Daoy (cell line): ENCODE measurements at places on chromosomes 16 and 17. TPM values are rescaled to one million over a fixed set of nuclear protein-coding genes. Genes with fewer than 3 reads are reported as not detected.
A peak's percentile ranks its signal among the peaks of the same experiment; 100 is the strongest.

The PHOSPHO1 gene
- total RNA-seq = 3.2 TPM in 1 of 2 replicates, not detected in the other

The KRTAP4-5 gene
- not detected in 2 replicates for total RNA-seq

The TNP2 gene
- total RNA-seq = not detected in 2 replicates

The PRR15L gene
- not detected in 2 replicates for total RNA-seq

The HP gene
- not detected in 2 replicates for total RNA-seq

The RASD1 gene
- 0.46 TPM in 1 of 2 replicates, not detected in the other for total RNA-seq

The NME2 gene
- total RNA-seq = 488 and 529 TPM in 2 replicates

The TPSD1 gene
- total RNA-seq = not detected in 2 replicates

The KRT31 gene
- not detected in 2 replicates for total RNA-seq

The SLFN14 gene
- not detected in 2 replicates for total RNA-seq

The ASIC2 gene
- 0.06 and 0.11 TPM in 2 replicates for total RNA-seq

The TBC1D28 gene
- not detected in 2 replicates for total RNA-seq

GRCh38 chr16:883340-883739 is 82.8 kb upstream of the GNG13 start:
- DNase-seq = no peak

DNA sequence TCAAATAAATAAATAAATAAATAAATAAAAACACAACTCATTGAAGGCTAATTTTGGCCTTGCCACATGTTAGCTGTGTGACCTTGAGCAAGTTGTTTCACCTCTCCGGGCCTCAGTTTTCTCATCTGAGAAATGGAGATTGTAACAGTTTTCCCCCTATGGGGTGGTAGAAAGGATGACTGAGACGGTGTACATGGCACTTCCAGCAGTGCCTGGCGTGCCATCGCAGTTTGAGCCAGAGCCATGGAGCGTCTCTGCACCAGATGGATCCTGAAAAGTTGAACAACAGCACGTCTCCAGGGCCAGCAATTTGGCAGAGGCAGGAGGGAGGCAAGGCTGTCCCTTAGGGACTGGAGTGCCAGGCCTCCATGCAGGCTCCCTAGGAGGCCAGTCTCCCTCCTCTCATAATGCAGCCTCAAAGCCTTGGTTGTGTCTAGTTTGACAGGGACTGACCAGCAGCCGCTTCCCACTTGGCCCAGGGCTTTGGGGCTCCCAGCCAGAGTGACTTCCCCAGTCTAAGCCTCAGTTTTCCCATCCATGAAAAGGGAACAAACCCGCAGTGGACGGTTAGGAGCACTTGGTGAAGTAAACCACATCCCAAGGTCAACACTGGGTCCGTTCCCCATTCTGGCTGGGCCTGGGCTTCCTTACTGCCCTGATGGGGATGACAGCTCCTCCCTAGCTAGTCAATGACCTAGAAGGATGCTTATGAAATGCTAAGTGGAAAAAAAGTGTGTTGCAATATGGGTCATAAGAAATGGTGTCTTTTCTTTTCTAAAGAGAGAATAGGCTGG is 19.3 kb downstream of the SOCS1 start:
- DNase-seq = no peak

DNA sequence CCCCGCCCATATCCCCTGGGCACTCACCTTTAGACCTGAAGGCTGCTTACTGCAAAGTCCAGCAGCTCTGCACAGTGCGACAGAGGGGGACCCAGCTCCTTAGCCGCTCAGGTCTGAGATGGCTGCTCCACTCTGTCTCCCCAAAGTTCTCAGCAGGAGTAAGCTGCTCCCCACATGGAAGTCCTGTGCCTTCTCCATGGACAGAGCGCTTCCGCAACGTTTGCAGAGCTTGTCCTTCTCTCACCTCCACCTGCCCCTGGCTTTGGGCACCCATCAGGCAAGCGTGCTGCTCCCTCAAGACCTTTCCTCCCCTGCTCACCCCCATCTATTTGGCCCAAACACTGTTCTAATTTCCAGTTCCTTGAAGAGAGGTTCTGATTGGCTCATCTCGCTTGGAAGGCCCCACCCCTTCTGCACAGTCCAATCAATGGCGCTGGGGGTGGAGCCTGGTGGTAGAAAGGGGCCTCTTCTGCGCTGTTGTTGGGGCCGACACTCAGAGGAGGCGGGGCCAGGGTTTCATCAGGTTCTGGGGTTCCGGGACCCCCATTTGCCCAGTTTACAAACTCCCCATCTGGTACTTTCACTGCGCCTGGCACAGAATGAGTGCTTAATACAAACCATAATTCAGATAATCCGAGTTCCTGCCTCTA is 137.2 kb downstream of the CYLD start:
- no peak for DNase-seq

DNA sequence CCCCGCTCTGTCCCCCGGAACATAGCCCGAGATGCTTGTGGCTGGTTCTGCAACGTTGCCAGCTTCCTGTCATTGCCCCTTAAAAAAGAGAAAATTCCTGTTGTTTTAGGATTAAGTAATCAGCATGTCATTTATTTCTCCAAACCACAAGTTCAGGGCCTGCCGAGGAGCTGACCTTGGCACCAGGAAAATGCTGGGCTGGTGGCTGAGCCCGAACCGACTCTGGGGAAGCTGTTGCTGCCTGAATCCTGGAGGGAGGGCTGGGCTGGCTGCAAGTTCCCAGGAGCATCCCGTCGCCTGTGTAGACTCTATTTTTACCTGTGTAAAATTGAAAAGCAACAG is 130.9 kb upstream of the FOXF1 start:
- DNase-seq = peak; percentile 34

- no peak for DNase-seq
Measured at GRCh38 chr17:48522031-48522653, 8.7 kb downstream of the HOXB1 start.

GRCh38 chr17:12627781-12628451 is 37.8 kb upstream of the MYOCD start:
- DNase-seq = peak; percentile 59

GRCh38 chr17:56985371-56986162 is 7.6 kb downstream of the SCPEP1 start:
- DNase-seq = no peak

- DNase-seq = no peak
Measured at GRCh38 chr16:89178453-89179147, 7.1 kb downstream of the CDH15 start.

- DNase-seq = no peak
Measured at GRCh38 chr16:55217392-55217791, 106.6 kb upstream of the IRX6 start.

- DNase-seq = peak; percentile 77
Measured at GRCh38 chr17:50935221-50935995, 69.3 kb upstream of the TOB1 start.

DNA sequence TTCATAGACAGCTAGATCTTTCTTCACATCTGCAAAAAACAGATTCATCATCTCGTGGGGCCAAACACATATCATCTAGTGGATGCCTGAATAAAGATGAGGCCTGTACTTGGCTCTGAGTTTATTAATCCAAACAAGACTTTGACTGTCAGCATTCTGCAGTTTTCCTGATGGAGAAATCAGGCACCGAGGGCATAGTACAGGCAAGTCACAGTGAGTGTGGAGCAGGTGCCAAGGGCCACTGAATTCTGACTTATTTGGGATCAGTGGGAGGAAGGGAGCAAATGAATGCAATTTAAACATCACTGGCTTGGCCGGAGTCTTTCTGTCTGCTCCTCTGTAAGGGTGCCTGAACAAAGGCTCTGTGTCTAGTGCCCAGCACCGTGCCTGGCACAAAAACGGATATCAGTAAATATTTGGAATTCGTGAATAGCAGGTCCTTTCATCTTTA is 975 bp downstream of the CFAP20 start:
- no peak for DNase-seq

DNA sequence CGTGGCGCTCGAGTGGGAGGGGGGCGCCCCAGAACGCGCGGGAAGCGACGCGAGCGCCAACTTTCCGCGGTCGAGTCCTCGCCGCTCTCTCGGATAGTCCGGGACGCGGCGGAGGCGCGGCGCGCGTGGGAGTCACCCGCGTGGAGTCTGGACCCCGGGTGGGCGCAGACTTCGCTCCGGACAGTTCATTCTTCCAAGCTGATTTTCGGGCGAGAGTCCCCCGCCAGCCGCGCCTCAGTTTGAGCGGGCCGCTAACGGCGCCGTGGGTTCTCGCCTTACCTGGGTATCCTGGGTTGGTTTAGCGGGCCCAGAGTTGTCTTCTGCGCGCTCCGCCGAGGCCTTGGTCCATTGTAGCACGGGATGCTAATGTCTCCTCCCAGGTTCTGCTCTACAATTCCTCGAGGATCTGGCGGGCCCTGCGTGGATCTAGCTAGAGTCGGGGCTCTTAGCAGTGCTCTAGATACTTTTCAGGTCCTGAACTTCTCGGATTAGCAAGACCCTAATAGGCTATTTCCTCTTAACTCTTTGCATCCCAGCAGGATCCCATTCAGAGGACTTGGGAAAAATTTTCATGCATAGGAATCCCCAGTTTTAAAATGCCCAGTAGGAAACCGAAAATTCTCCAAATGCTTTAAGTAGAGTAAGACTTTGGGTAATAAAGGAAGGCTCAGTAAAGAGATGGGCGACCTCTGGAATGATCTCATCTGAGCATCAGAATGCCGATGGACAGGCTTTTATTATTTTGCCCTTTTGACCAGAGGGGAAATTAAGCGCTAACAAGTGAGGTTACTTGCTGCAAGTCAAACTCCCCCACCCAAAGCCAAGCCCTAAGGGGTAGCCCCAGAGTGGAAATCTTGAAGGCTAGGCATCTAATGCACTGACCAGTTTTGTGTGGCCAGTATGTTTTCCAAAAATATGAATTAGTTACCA is 537 bp upstream of the GJC1 start:
- peak; percentile 42 for DNase-seq

DNA sequence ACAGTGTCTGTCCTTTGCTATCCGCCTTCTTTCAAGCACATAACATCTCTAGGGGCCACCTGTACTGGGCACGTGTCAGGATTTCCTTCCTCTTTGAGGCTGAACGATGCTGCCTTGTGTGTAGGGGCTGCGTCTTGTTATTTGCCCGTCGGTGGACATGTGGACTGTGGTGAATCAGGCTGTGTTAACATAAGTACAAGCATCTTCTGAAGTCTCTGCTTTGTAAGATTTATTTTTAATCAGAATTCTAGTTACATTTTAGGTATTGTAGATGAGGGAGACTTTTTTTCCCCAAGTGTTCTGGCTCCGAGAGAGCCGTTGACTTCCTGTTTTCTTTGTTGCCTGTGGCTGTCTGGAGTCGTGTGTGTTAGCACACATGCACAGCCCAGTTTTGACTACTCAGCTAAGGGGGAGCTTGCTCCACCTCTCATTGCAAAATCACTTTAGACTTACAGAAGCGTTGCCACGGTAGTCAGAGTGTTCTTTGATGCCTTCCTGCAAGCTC is 26.1 kb downstream of the SPG7 start:
- no peak for DNase-seq

GRCh38 chr17:11204991-11205390 is 36.0 kb upstream of the SHISA6 start:
- no peak for DNase-seq

- DNase-seq = peak; percentile 17
Measured at GRCh38 chr16:78122774-78123315, 23.4 kb downstream of the WWOX start.

DNA sequence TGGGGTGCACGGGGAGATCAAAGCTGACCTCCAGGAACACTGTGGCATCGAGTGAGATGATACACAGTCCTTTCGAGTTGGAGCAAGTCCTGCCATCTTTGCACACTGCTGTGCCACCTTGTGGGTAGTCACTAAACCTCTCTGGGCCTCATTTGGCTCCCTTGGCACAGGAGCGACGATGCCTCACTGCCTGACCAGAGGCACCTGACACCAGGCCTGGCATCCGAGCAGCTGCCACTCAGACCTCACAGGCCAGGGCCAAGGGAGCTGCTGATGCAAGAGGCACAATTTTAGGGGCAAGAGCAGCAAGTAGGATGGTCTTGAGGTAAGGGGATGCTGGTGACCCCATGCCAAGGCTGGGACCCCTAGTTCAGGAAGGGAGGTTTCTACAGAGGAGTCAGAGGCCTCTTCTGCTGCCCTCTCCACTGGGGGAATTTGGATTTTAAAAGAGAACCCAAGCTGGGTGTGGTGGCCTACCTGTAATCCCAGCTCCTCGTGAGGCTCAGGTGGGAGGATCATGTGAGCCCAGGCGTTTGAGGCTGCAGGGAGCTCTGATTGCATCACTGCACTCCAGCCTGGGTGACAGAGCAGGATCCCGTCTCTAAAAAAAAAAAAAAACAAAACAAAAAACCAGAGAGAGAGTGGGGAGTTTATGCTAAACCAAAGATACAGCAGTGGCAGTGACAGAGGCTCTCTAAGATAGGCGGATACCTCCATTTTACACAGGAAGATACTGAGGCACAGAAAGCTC is 6.7 kb upstream of the ADGRG1 start:
- DNase-seq = no peak

DNA sequence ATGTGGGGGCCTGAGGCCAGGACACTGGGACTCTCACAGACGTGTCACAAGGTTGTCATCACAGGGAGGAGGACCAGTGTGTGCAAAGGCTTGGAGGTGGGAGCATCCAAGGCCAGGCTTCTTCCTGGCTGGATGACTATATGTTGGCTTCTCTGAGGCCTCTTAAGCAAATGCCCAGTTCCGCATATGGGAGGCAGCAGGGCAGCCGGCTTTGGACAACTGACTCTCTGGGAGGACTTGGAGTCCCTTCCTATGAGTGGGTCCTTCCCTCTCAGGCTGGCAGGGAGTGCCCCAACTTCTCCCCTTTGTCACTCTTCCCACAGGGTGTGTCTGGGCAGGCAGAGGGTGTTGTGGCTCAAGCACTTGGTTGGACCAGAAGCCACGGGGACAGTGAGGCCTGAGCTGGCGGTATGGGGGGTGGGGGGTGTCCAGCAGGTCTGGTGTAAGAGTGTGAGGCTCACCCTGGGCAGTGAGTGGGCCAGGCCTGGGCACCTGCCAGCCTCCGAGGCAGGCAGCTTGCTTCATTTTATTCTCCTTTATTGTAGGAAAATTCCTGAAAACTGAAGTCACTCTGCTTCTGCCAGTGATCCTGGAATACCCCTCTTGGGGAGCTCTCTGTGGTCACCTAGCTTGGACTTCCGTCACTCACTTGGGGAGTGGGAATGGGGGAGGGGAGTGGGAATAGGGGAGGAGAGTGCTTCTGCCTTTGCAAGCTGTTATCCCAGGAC is 14.9 kb downstream of the ADGRG1 start:
- DNase-seq = peak; percentile 50

DNA sequence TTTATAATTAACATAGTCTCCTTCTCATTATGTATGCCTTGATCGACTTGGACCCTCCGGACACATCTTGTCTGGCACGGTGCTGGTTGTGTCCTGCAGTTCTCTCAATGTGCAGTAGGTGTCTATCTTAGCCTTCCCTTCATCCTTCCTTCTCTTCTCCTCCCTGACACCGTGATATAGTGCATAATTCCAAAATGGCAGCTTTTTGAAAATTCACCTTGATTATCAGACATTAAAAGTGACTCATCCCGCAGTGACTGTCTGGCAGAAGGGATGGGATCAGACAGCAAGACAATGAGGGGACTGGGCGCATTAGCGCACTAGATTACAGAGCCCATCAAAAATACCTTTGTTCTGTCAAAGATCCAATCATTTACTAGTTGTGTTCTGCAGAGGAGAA is 70.0 kb upstream of the PMFBP1 start:
- DNase-seq = peak; percentile 41

- DNase-seq = no peak
Measured at GRCh38 chr17:560432-560873, 154.2 kb downstream of the VPS53 start.

- DNase-seq = no peak
Measured at GRCh38 chr17:62162898-62163297, 97.8 kb upstream of the MED13 start.
